ENCODE measurements at places on chromosomes 12 and 14.

DNA sequence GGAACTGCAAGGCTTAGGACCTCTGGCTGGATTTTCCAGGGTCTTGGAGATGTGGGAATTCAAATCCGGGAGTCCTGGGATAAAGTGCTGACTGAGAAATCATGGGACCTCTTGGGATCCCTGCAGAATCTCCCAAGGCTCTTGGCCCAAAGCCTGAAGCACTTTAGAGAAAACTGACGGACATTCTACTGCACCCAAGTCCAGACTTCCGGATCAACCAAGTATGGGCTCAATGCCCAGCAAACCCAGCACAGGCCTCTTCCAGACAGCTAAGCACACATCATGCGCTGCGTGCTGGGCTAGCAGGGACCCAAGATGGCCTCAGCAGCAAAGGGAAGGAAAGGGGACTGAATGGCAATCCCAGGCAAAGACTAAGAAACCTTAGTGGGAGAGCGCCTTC is 85.0 kb downstream of the ACTN1 start:
- DNase-seq: no peak

DNA sequence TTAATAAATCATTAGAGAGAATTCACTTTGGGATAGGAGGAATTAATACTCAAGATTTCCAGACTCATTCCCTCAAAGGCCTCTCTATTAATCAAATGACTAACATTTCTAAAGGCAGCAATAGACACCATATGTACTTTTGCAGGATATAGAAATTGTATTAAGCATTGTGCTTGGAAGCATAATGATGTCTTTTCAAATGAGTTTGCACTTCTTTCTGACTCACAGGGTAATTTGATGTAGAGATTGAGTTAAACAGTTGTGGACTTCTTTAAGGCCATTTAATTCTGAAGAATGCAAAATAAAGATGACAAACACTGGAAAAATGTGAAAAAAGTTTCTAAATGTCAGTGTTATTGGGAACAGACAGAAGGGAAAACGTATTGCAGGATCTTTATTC is 63.4 kb upstream of the CSRP2 start:
- DNase-seq: no peak

GRCh38 chr14:95964901-95965300 is 74.3 kb upstream of the C14orf132 start:
- no peak for DNase-seq

- peak; percentile 51 for DNase-seq
These were observed 11.4 kb downstream of the TMEM121 start for GRCh38 chr14:105537580-105538474.

GRCh38 chr12:117857632-117858612 is 110.9 kb downstream of the KSR2 start:
- DNase-seq: peak; percentile 72

GRCh38 chr12:42056130-42056529 is 88.5 kb downstream of the GXYLT1 start:
- DNase-seq: peak; percentile 76

GRCh38 chr12:121812320-121812871 is 8.6 kb downstream of the SETD1B start:
- no peak for DNase-seq

- peak; percentile 50 for DNase-seq
These were observed 1356.9 kb downstream of the TMEM121 start for GRCh38 chr14:106883218-106883692.

GRCh38 chr14:93269341-93270068 is 62.4 kb downstream of the UBR7 start:
- no peak for DNase-seq

- DNase-seq: peak; percentile 21
These were observed 1.1 kb downstream of the PHLDA1 start for GRCh38 chr12:76030341-76031080.

DNA sequence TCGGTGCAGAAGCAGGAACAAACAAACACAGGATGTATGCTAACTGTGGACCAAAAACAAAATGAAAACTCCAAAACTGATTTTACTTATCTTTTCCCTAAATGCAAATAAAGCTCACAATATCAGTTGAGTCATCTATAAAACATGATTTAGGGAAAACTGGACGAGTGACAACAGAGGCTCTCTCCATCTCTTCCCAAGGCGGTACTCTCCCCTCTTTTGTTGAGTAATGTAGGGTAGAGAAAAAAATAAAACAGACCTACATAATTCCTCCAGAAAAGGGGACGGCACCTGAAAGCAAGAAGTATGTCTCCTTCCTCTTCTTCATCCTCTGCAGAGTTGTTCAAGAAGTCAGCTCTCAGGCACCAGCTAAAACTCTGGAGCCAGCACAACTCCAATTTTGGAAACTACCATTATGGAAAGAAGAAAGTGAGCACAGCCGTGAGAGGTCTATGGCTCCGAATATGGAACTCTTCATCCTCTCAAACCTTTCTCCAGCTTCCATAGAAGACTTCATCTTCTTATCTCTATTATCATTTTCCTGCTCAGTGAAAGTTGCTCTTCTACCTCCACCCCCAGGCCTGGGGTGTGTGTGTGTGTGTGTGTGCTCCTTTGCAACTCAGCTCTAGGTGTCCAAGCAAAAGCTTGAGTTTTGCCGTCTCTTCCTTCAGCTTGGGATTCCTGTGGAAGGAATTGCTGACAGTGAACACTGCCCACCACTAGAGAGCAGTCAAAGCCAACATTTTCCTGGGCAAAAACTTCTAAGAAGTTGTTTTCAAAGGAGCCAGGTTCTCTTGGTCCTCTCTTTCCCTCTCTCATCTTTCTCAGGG is 155.4 kb downstream of the DIO2 start:
- DNase-seq: peak; percentile 51

- DNase-seq: no peak
These were observed 100.5 kb downstream of the ALG10B start for GRCh38 chr12:38417101-38417500.

DNA sequence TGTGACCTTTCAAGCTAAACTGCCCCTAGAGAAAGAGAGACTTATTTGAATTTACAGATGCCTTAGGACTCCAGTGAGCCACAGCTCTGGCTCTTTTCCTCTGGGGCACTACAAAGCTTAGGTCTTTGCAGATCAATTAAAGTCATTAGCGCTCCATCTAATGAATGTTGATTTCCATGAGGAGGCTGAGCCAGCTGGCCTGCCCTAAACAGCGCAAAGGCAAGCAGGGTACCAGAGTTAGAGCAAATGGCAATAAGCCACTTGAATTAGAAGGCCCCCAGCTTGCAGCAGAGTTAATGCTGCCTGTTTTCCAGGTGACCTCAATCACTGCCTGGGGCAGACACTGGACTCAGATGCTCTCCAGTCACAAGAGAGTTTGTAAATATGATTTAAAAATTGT is 695.3 kb downstream of the DIO2 start:
- DNase-seq: no peak

GRCh38 chr12:25051171-25051570 is 102.3 kb upstream of the BCAT1 start:
- DNase-seq: no peak

DNA sequence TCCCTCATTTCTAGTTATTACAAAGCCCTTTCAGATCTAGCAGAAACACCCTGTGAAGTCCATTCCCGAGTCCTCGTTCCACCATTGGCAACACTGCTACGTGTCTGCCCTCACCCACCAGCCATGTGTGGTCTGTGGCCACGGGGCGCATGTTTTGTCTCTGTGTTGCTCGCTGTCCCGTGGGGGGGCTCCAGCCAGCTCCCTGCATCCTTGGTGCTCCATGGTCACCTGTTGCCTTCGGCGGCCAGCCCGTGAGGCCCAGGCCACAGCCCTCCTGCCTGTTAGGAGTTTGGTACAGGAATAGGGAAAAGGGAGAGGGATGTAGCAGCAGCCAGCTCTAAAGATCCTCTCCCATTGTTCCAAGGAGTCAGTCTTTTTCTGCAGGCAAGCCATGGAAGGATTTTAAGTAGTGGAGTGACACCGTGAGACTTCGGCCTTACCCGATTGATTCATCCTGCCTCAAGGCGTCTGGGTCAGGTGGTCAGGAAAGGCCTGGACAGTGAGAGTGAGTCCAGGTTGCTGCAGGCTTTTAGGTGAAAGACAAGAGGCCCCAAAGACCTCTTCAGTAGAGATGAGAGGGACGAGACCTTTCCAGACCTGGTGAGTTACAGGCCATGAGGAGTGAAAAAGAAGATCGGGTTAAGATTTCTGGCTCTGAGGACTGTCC is 30.3 kb downstream of the TPCN1 start:
- no peak for DNase-seq

GRCh38 chr12:116434155-116435011 is 124.8 kb upstream of the MAP1LC3B2 start:
- peak; percentile 81 for DNase-seq

GRCh38 chr14:71532344-71532743 is 399.9 kb upstream of the RGS6 start:
- no peak for DNase-seq

GRCh38 chr14:36300337-36300736 is 20.1 kb downstream of the MBIP start:
- DNase-seq: no peak

DNA sequence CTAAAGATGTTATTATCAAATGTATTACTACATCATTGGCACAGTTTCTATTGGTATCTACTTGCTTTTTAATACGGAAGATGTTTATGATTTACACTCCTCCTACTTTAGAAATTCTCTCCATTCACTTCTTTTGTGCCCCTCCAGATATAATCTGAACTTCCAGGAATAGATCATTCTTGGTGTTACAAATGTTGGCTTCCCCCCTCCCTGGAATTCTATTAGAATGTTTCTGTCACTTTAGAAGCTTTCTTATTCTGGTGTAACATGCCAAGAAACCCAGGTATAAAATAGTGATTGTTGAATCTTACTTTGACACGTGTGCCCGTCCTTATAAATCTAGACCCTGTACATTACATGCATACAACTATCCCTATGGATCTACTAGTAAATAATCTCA is 1.2 kb upstream of the WDR20 start:
- DNase-seq: no peak

DNA sequence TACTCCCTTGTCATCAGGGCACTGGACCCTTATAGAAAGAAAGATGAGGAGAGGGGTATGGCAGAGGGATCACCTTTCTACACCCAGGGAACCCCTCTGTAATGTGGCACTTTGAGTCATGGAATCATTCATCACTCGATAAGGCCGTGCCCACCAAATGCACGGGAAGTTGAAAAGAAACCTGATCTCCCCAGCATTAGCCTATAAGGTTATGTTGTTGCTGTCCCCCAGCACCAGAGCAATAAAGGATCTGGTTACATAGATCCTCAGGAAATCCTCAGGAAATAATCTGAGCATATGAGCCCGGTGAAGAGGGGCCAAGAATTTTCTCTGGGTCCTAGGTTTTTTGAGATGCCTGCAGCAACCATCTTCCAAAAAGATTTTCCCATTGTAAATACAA is 148.8 kb upstream of the CRY1 start:
- DNase-seq: no peak

DNA sequence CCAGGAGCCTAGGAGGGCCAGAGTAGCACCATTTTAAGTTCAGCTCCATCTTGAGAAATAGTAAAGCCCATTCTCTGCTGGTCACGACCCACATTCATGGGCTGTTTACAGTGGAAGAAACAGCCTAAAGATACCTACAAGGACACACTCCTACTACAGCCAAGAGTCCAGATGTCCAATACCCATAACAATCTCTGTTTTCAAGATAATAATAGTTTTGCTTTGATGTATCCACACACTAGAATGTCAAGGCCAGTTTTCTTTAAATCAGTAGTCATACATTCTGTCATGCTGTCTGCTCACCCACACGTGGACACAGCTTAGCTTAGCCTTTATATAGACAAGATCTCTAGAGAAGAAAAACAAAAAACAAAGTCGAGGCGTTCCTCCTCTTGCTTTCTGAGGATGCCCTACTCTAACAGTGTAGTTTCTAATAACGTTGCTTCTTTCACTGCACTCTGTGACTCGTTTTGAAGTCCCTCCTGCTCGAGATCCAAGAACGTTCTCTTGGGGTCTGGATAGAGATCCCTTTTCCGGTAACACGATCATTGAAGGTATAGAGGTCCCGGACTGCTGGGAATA is 17.9 kb upstream of the ETFBKMT start:
- no peak for DNase-seq

GRCh38 chr14:102187568-102188001 is 47.9 kb downstream of the WDR20 start:
- DNase-seq: no peak

- no peak for DNase-seq
These were observed 12.6 kb upstream of the OR10P1 start for GRCh38 chr12:55624056-55624455.

DNA sequence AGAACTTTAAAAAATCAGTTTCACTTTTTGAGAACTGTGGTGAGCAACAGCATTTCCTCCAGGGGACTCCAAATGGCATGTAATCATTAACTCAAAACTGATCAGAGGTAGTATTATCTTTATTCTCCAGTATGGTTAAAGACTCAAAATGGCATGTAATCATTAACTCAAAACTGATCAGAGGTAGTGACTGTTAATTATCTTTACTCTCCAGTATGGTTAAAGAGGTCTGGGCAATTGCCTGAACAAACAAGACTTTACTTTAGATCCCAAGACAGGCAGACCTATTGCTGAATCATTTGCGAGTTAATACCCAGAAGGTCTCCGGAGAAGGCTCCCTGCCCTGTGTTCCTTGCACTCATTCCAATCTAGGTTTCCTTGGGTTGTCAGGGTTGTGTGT is 6.6 kb upstream of the ACADS start:
- DNase-seq: no peak

GRCh38 chr12:46373301-46374296 is 1.0 kb upstream of the SLC38A2 start:
- peak; percentile 63 for DNase-seq

Data from KBM-7 (cell line).